T1000 (cell line): ENCODE measurements at places on chromosomes 11 and 22.

- no peak for DNase-seq
Observed at GRCh38 chr22:39144101-39144767, 8.2 kb downstream of the CBX7 start.

DNA sequence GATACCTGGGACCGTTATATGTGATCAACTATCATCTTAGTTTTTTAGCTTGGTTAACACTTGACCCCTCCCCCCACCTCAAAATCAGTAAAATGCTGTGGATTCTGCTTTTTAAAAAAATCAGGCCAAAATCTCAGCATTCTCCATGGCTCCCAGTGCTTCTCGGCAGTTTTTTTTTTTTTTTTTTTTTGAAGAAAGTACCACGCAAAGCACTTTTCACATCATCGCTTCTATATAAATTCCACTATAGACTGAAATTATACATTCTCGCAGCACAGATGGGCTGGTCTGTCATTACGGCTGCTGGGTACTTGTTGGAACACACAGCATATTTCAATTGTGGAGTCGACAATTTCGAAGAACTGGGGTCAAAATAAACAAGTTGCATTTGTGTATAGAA, 67.7 kb upstream of the PPARA start:
- no peak for DNase-seq

DNA sequence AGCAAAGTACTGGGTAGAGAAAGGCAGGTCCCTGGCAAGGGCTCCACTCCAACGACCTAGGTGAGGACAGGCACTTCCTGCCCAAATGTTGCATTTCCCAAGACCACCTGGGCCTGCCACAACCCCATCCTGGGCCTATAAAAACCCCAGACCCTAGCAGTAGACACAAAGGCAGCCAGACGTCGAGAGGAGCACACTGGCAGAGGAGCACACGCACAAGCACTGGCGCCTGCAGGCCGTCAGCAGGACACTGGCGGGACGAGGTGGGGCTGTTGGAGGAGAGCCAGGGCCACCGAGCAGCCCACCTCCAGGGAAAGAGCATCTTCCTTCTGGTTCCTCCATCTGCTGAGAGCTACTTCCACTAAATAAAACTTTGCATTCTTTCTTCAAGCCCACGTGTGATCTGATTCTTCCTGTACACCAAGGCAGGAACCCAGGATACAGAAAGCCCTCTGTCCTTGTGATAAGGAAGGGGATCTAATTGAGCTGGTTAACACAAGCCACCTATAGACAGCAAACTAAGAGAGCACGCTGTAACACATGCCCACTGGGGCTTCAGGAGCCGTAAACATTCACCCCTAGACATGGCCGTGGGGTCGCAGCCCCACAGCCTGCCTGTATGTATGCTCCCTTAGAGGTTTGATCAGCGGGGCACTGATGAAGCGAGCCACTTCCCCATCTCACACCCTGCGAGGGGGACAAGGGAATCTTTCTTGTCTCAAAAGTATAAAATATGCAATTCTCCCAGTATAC, 89.7 kb upstream of the MTMR2 start:
- no peak for DNase-seq

- no peak for DNase-seq
Observed at GRCh38 chr11:99241066-99241465, 220.3 kb downstream of the CNTN5 start.

DNA sequence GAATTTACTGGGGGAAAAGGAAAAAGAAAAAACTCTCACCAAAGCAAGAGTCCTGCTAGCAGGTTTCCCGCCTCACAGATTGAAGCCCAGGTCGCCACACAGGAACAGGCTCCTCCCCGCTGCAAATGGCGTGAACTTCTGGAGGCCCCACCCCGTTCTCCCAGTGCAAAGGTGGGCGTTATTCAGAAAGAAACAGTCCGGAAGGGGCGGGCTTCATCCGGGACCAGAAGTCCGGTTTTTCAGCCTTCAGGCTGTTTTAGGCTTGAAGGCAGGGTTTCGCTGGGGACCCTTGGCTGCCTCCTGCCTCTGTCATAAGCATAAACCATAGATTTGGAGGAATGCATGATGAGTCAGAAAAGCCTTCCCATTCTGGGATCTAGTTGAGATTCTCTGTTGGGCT, 148.3 kb upstream of the POU2AF2 start:
- no peak for DNase-seq

GRCh38 chr11:2247496-2247895, 22.9 kb downstream of the ASCL2 start:
- no peak for DNase-seq

DNA sequence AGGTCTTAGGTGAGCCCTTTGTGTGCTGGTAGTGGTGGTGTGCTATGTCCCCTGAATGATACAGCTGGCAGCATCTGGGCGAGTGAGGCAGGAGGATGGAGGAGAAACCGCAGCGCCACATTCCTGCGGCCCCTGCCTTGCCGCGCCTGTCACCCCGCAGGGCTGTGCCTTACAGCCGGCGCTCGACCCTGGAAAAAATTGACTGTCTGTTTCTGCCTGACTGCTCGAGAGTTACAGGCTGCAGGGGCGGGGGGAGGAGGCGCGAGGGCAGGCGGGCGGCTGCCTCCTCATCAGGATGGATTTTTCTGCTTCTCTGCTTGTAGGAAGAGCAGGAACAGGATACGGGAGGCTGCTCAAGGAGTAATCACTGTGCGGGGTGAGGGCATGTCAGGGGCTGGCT, 443.4 kb downstream of the MIAT start:
- no peak for DNase-seq

DNA sequence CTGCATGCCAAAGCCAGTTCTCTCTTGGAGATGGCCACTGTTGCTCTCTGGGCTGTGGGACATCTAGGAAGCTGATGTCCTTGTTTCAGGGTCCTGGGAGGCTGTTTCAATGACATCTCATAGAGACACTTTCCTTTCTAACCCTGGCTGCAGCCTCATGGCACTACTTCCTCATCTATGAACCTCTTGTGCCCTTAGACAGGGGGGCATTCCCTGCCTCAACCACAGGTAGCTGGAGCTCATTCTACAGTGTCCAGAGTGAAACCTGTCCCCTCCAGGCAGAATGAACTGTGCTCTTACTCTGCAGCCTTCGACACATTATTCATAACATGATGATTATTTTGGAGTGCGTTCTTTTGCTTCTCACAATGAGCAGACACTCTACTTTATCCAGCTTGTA, 309.2 kb downstream of the ST3GAL4 start:
- DNase-seq, result no peak

- no peak for DNase-seq
Observed at GRCh38 chr11:66857234-66857926, 516 bp downstream of the LRFN4 start.

DNA sequence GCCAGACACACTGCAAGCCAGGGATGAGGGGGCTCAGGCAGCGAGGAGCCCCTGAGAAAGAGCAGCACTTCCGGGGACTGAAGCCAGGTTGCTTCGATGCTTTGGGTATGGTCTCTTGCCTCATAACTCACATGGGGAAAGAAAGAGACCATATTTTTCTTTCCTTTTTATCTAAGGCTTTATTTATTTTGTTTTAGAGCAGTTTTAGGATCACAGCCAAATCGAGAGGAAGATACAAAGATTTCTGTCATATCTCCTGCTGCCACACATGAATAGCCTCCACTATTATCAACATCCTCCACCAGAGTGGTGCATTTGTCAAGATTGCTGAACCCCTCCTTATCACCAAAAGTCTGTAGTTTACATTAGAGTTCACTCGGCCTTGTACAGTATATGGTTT, 24.3 kb upstream of the ADSL start:
- no peak for DNase-seq

GRCh38 chr11:78312712-78313111, 104.9 kb downstream of the GAB2 start:
- DNase-seq, result no peak

DNA sequence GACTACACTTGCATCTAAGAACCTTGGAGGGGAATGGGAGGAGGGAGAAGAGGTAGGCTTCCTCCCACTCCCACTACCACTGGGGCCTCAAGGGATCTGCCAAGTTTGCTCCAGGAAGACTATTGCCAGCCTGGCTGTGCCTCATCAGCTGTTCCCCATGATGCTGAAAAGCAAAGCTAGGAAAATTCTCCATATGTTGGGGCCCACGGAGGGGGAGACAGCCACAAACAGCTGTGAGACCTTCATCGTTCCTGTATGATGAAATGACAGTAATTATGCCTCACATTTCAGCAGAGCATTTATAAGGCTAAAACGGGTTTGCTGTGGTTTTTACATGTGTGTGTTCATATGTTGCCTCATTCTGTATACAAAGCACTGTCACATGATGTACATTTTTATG, 6.7 kb downstream of the DSCAML1 start:
- no peak for DNase-seq

DNA sequence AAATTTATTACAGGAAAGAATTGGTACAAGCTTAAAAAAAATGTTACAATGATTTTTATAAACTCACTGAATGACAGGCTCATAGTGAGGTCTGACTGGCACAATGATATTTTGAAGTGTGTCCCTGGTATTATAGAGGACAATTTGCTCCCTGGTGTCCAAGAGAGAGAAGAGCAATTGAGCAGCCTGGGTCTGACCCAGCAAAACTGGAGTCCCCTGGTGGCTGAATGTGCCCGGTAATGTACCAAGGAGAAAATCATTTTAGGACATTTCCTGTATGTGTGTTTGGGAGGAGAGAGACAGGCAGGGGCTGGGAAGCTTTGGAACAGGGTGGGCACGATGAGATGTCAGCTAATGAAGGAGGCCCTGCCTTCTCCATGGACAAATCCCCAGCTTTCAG, 125.3 kb downstream of the APOL5 start:
- DNase-seq, result no peak

DNA sequence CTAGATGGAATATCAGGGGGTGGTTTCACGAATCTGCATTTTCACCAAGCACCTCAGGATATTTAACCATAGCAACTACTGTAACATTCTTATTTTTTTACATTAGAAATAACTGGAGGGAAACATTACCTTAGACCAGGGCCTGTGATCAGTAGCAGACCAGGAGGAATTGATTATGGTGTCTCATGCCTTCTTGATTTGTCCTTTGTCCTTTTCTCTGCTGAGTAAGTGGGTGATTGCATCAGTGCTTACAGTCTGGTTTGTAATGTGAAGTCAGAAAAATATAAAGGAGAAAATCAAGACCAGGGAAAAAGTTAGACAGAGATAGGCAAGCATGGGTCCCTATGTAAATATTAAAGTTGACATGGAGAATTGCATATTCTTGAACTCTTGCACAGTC, 703.3 kb downstream of the NELL1 start:
- DNase-seq, result no peak

DNA sequence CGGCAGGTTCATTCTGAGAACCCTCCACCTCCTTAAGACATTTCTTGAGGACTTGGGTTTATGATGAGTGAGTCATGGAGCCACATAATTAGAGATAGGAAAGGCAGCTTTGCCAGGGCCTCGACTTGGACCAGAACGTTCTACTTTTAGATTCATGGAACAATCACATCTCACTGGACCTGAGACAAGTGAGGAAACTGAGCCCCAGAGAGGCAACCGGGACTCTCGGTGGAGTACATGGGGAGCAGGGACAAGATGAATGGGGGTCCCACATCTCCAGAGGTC, 59.5 kb downstream of the LINC01488 start:
- no peak for DNase-seq

- no peak for DNase-seq
Observed at GRCh38 chr11:27239305-27239942, 123.6 kb downstream of the CCDC34 start.

DNA sequence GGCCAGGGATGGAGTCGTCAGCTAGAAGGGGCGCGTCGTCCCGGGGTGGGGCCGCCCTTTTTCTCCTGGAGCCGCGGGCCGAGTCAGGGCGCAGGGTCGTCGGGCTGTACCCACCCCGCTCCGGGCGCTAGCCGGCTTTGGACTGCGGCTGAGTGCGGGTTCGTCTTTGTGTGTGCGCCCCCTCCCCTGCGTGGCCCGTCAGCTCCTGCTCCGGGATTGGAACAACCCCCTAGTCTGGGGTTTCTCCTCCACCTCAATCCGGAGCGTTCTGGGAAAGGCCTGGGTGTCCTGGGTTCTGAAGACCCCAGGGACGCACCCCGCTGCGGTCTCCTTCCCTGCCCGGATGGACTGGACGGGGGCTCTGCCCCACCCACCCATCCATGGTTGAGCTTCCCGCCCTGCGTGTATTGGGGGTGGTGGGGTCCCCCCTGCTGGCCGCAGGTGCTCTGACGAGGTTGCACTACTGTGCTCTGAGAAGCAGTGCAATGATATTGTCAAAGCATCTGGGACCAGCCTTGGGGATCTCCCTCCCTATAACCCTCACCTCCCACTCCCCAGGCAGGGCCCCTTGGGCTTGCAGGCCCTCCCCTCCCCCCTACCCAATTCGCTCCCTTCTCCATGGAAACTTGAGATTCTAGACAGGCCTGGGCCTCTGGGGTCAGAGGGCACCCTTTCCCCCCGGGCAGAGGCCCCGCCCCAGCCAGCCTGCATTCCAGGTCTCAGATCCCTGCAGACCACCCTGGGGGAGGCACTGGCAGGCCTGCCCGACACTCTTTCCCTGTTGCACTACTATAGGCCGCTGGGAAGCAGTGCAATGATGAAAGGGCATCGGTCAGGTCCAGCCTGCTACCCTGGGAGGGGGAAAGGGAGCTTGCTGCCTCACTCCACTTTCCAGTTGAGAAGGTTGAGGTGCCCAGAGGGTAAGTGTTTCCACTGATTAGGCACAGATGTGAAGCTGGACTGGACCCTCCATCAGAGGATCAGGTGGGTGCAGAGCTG, 10.7 kb downstream of the SDF2L1 start:
- no peak for DNase-seq

DNA sequence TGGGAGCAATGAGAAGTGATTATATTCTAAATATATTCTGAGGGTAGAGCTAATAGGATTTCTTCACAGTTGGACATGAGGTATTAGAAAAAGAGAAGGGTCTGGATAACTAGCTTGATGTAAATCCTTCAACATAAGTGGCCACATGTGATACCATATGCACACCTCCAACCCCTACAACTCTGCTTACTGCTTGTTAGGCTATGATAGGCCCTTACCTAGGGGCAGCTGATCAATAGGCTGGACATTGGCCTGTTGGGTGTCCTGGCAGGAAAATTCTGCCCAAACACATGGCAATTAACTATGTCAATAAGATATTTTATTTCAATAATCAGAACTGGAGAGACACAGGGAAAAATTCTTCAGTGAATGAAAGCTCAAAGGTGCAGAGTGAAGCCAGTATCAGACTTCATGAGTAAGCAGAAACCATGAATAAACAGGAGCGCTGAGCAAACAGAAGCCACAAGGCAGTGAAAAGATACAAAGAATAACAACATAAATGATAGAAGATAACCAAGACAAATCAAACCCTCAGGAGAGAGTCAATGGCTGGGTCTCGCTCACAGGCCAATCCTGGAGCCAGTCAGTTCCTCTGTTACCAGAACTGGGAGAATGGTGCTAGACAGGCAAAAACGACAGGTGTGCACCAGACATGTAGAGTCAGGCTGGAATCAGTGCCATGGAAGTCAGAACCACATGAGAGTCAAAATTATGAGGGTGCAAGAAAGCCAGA, 46.3 kb upstream of the PSMA1 start:
- no peak for DNase-seq
